Stimulated activated CD8-positive, alpha-beta memory T cell treated with anti-CD3 and anti-CD28 coated beads, Interleukin-2, amount 100 ng/mL, for 1 hour (primary cell): ENCODE measurements at places on chromosomes 11 and 22.

DNA sequence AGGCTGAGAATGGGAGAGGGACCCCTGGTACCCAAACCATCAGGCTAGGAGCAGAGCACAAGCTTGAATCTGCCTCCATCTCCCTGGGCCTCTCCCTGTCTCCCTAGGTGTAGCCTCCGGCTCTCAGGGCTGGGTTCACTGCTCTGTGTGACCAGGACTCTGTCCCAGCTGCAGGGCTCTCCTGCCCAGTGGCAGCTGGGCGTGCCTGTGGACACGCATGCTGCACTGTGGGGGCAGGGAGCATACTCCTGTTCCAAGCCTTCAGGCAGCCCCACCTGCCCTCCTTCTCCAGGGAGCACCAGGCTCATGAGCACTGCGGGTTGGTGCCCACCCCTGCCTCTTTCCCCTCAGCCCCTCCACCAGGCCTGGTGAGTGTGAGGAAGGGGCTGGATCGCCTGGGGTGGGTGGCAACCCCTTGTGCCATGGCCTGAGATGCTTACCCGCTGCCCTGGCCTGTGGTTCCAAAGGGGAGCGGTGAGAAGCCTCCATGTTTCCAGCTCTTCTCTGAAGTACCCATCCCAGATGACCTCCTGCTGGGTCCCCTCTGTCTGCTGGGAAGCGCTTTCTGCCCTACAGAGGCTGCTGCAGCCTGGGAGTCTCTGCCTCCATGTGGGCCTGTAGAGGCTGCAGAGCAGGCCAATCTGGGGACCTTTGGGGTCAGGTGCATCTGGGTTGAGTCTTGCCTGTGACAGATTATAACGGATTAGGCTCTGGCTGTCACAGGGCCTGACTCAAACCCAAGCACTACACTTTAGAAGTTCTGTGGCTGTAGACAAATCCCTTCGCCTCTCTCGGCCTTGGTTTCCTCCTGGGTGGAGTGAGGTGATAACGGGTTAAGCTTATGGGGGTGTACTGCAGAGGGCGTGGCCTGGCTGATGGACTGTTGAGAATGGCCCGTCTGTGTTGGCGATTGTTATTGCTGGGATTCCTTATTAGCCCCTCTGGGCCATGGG is 43.7 kb downstream of the WNT11 start:
- DNase-seq: no peak

DNA sequence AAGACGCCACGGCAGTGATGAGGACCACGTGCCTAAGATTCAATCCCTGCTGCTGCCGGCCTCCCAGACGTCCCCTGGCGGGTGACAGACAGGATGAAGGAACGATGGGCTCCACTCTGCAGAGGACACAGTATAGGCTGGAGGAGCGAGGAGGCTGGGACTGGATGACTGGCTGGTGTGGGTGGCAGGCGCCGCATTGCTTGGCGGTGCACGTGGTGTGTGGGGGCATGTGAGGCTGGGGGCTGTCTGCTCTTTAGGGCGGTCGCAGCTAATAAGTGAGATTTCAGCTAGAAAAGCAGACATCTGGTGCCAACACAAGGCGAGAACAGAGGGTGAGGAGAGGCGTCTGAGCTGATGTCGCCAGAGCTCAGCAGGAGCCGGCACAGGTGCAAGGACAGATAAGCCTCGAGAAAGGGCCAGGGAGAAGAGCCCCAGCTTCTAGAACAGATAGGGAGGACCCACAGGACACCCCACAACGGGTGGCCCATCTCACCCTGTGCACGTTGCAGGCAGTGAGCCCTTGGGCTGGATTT is 33.2 kb downstream of the TSPAN4 start:
- no peak for DNase-seq

DNA sequence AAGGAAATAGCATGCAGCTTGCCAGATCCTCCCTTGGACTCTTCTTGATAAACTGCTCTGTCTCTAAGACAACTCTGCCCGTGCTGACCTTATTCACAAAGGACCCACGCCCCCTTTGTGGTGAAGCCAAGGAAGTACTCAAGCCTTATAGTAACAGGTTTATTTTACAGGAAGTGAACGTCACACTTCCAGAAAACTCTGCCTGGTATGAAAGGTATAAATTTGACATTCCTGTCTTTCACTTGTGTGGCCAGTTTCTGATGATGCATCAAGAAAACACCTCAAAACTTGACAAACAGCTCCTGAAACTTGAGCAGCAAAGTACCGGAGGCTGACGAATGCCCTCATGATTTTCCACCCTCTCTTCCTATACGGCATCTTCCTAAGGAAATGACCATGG is 12.5 kb upstream of the PELI3 start:
- DNase-seq: no peak

DNA sequence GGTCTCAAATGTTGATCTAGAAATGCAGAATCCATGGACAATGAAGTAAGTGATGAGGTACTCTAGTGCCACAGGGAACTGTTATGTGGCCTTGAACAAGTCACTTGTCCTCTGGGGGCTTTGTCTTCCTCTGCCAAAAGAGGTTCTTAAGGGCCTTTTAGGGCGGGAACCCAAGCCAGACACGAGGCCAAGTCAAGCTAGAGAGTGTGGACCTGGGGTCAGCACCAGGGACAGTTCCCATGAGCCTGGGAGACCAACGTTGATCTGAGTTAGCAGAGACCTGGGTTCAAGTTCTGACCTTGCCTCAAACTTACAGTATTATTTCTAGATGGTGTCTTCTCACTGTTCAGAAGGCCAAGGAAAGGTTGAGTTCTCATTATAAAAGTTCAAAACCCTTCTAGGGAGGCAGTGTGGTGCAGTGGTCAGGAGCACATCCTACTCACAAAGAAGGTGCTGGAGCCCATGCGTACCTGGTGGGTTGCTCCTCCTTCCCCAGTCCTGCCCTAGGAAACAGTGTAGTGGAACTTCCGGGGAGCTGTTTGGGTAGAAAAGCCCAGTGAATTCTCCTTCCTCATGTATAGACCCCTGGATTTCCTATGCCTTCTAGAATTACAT is 121.5 kb downstream of the CHST1 start:
- no peak for DNase-seq

DNA sequence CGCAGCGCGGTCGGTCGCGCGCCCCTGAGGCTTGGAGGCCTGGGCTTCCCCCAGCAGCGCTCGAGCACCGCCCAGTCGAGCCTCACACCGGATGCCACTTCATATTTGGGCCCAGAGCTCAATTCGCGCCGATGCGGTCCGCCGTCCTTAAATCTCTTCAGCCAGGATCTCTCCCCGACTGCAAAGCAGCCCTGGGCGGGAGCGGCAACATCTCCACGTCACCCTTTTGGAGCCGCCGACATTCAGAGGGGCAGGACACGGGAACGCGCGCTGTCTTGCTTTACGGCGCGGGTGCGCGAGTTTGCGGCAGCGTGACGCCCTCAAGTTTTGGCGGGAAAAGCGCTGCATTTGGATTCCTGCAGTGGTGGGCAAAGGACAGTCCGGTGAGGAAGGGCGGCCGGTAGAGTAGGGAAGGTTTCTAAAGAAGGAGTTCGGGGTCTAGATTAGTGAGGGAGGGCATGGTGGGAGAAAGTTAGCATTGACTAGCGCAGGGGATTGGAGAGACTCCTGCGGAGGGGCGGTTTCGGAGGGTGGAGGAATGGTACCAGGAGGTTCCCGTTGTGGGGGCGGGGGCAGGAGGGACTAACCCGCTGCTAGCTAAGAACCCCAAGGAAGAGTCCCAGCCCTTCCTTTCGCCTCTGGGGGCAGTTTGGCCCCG is 796 bp downstream of the CHEK1 start:
- peak; percentile 73 for DNase-seq

GRCh38 chr11:12017243-12017678 is 8.8 kb upstream of the DKK3 start:
- no peak for DNase-seq

- DNase-seq: no peak
Measured at GRCh38 chr22:19241593-19241906, 50.0 kb downstream of the CLTCL1 start.

GRCh38 chr11:9120664-9121468 is 29.5 kb upstream of the SCUBE2 start:
- DNase-seq: no peak

DNA sequence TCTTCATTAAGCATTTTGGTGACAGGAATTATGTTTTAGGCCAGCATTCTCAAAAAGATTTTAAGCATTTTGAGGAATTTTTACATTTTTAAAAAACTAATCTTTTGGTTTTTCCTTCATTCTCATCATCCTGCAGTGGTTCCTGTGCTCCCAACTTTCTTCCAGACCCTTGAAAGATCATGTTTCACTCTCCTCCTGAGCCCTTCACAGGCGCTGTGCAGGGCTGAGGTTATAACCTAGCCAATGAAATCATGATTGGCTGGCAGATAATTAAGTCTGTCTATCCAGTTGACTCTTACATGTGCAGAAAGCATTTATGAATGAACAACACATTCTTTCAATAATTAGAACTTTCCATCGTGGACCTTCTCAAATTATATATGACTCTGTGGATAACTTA is 226.3 kb downstream of the DDX10 start:
- DNase-seq: no peak

GRCh38 chr11:37110385-37110784 is 512.3 kb upstream of the RAG2 start:
- DNase-seq: no peak

DNA sequence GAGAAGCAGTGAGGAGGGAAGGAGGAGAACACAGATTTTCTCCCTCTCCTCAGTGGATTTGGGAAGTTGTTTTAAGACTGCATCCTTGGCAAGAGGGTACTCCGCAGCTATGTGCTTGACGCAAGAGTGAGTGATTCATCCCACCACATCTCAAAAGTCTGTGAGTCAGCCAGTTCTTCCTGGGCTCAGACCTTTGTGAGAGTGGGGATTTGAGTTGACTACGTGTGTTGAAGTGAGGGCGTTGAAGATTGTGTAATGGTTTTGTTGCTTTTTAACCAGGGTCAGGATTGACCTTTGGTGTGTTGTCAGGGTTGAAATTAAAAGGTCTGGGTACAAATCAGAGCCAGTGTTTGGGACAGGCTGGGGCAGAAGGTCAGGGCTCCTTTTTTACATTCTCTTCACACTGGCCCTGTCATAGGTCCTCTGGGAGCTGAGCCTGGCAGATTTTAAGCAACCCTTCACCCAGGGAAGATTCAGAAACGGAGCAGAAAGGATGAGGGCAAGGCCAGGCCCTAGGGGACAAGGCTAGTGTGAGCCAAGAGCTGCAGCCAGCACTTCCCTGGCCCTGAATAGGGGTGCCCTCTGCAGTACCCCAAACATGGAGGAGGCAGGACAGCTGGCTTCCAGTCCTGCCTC is 4.2 kb upstream of the C11orf86 start:
- DNase-seq: no peak

GRCh38 chr11:34626393-34626792 is 5.5 kb downstream of the EHF start:
- DNase-seq: no peak

DNA sequence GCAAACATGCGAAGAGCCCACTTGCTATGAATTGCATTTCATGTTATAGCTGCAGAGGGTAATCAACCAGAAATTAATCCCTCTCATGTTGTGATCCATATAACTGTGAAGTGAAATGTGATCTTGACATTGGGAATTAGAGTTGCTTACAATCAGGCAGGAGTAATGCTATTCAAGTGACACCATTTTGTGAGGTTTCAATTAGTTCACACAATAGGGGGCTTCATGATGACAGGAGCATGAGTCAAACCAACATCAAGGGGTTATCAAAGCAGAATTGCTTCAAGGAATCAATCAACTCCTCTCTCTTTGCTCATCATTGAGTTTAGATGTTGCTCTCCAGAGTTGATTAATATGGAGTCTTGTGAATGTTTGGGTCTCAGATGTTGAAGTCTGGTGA is 1585.2 kb upstream of the TENM4 start:
- DNase-seq: no peak

- no peak for DNase-seq
Measured at GRCh38 chr11:26087120-26087935, 244.6 kb upstream of the ANO3 start.

DNA sequence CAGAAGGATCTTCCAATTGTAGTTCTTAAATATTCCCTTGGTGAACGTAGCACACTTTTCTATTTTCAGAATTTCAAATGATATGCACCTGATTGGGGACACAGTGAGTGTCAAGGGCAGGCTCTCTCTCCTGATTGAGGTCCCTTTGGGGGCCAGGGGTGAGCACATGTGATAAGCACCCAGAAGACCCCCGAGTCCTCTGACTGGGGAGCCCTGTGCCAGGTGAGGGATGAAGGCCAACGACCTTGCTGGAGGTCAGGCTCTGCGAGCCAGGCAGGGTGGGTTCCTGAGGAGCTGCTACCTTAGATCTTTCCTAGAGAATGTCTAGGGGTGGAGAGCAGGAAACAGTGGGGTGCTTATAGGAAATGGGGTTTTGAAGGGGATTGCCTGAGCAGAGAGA is 1253.9 kb downstream of the BRD1 start:
- DNase-seq: no peak

DNA sequence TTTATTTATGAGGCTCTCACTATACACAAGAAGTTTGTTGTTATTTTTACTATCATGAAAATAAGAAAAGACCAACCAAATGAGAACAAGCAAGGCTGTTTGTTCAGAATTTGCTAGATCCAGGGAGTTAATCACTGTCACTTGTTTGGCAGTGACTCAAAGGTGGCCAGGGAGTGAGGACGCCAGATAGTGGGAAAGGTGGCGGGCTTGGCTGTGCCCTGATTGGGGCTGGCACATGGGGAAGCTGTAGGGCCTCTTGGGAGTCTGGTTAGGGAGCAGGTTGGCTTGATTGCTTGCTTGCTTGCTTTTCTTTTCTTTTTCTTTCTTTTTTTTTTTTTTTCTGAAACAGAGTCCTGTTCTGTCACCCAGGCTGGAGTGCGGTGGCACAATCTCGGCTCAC is 53.1 kb upstream of the SLC22A12 start:
- DNase-seq: no peak

- no peak for DNase-seq
Measured at GRCh38 chr22:20781272-20781990, 7.5 kb downstream of the SERPIND1 start.

- no peak for DNase-seq
Measured at GRCh38 chr11:1326435-1327063, 17.1 kb upstream of the TOLLIP start.

- no peak for DNase-seq
Measured at GRCh38 chr11:132579136-132579535, 953.2 kb downstream of the OPCML start.

DNA sequence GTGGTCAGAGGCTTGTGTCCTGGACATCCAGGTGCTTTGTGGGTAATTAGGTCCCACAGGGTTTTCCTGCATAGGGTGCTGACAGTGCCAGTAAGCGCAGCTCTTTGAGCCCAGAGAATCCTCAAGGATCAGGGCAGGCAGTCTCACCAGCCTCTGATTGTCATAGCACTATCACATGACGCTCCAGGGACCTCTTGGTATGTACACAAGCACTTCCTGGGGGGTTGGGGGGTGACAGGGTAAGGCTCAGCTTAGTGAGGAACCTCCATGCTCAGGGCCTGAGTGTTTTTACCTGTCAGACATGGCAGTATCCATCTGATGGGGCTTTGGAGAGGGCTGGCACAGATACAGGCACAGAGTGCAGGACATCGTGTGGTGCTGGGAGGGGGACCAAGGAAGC is 27.9 kb upstream of the SUSD2 start:
- peak; percentile 33 for DNase-seq

- DNase-seq: no peak
Measured at GRCh38 chr11:62805961-62806441, 761 bp upstream of the NXF1 start.

DNA sequence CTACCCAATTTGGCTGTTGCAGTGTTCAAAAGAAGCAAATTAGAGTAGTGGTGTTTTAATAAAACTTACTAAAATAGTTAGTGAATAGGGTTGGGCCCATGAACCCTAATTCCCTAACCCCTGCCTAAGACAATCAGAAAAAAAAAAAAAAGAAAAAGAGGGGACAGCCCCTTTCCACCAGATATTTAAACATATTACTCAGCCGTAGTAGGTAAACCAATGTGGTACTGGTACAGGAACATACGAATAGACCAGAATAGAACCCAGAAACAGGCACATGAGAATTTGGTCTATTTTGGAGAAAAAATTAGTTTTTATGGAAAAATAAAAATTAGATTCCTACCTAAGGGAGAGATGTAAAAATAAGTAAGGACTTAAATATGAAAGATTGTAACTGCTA is 38.6 kb downstream of the MMP7 start:
- no peak for DNase-seq
